ENCODE measurements at places on chromosomes 13 and 19.
A peak's percentile ranks its signal among the peaks of the same experiment; 100 is the strongest.

DNA sequence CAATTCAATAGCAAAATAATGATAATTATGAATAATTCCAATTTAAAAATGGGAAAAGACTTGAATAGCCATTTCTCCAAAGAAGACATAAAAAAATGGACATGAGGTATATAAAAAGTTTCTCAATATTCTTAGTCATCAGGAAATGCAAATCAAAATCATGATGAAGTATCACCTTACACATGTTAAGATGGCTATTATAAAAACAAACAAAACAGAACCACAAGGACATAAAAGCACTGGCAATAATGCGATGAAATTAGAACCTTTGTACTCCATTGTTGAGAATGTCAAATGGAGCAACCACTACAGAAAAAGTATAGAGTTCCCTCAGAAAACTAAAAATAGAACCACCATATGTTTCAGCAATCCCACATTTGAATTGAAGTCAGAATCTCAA, 1186.1 kb downstream of the SLITRK5 start:
- no peak for DNase-seq

GRCh38 chr13:100442095-100442832, 146.3 kb downstream of the GGACT start:
- DNase-seq, result no peak

- no peak for DNase-seq
Observed at GRCh38 chr19:15439078-15439799, 10.5 kb downstream of the WIZ start.

DNA sequence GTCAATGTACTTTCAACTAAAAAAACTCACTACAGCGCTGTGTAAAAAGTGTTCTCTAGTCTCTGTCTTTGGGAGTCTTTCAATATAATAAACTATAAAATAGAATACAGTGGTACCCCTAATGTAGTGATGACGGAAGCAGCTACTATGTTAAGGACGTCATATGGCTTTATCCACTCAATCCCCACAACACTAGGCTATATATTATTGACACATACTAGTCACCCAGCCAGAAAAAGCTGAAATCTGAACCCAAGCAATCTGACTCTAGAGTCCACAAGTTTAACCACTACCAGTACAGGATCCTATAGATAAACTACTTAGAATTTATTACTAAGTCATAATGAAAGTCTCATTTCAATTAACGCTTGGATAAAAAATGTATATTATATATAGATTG, 48.3 kb downstream of the ELF1 start:
- no peak for DNase-seq

GRCh38 chr19:35786299-35787160, 11.2 kb downstream of the ARHGAP33 start:
- no peak for DNase-seq

GRCh38 chr13:20923272-20923671, 20.7 kb upstream of the XPO4 start:
- DNase-seq, result no peak

DNA sequence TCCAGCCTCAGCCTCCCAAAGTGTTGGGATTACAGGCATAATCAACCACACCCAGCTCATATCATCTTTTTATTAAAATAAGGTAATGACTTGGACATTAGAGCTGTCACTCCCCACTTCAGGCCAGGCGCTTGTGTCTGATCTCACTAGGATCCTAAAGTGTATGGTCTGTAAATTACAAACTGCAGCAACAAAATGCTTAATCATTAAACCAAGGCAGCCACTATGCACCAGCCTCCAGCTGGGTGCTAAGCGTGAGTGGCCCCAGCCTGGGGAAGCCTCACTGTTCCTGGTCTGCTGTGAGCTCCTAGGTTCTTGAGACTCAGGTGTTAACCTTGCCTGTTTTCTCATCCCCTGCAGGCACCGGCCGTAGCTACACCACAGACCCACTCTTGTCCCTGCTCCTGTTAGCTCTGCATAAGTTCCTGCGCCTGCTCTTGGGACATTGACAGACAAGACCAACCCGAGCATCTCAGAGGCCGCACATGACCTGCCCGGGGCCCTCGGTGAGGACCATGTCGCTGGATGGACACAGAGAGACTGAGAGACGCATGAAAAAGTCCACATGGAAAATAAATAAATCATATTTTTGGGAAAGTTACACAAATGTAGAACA, 37.8 kb downstream of the VSTM2B start:
- no peak for DNase-seq

- DNase-seq, result peak; percentile 78
Observed at GRCh38 chr19:51552996-51553725, 17.9 kb upstream of the ZNF175 start.

DNA sequence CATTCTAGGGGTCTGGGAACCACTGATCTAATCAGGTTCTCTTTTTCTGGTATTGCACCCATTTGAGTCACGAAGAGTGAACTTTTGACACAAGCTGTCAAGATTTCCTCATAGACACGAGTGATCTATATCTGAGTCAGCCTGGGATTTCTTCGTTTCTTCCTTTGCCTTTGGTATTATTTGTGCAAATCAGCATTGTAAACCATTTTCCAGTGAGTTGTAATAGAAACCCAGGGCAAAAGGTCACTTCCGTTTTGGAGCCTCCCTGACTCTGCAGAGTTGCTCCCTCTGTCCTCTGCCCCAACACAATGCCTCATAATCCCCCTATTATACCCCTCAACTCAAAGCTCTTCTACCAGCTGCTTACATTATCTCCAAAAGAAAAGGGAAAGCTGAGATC, 615.1 kb downstream of the EFNB2 start:
- no peak for DNase-seq

DNA sequence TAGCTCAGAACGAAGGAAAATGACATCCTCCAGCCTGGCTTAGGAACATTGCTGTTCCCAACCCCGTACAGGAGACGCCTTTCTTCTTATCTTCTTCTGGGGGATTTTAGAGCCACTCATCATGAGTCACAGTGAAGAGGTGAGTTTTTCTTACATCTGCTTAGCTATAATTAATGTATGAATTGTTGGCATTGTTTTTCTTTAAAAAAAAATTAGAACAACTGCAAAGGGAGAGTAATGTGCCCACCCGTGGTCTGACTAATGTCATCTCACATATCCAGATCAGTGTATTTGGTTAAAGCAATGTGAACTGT, 310.6 kb upstream of the TSHZ3 start:
- DNase-seq, result no peak

DNA sequence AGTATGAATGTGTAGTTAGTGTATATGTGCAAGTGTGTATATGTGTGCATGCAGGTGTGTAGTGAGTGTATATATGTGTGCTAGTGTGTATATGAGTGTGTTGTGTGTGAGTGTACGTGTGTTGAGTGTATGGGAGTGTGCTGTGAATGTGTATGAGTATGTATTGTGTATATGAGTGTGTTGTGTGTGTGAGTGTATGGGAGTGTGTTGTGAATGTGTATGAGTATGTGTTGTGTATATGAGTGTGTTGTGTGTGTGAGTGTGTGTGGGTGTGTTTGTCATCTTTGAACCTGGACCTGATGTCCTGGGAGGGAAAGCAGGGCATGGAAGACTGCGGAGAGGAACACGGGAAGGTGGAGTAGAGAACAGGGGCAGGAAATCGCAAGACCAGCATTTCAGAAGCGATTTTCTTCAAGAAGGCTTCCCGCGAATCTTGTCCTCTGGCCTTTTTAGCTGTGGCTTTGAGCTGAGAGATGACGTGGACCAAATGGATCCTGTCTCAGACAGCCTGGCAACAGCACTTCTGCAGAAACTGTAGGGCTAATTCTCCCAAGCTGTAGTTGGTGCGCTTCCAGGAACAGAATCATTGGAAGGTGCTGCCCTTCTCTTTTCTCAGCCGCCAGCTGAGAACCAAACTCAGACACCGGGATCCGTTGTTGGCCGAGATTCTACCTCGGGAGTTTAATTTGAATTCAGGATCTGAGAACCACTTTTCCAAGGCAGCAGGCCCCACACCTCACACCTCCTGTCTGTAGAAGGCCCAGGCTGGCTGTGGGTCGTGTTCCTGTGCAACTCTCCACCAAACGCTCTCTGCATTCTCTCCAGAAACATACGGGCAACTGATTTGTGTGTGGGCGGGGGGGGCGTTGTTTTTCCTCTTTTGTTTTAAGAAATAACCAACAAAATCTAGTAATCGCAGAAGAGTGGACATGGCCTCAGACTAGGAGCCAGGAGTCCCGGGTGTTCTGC, 94.7 kb upstream of the RAP2A start:
- DNase-seq, result peak; percentile 67

- DNase-seq, result no peak
Observed at GRCh38 chr19:39180749-39181148, 16.0 kb upstream of the NCCRP1 start.

- DNase-seq, result no peak
Observed at GRCh38 chr13:49330546-49330864, 82.8 kb downstream of the CDADC1 start.

GRCh38 chr13:113083402-113084061, 22.1 kb upstream of the F7 start:
- no peak for DNase-seq

- no peak for DNase-seq
Observed at GRCh38 chr19:12783291-12783848, 7.9 kb upstream of the JUNB start.

- no peak for DNase-seq
Observed at GRCh38 chr13:105343134-105343806, 1192.2 kb downstream of the EFNB2 start.

DNA sequence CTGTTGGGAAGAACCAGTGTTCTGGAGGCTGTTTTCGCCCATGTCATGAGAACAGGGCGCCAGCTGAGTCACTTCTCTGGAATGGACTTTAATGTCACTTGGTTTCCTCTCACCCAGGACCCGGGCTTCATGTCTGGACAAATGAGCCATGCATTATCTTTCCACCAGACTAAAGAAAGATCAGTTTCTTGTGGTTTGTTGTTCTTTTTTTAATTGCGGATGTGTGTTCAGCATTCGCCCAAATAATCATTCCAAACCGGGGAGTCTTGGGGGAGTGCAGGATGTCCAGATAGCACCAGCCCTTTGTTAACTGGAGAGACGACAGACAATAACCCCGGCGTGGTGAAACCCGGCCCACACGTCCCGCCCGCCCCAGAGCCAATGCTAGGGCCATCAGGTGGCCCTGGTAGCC, 102.5 kb downstream of the COL4A2 start:
- no peak for DNase-seq

DNA sequence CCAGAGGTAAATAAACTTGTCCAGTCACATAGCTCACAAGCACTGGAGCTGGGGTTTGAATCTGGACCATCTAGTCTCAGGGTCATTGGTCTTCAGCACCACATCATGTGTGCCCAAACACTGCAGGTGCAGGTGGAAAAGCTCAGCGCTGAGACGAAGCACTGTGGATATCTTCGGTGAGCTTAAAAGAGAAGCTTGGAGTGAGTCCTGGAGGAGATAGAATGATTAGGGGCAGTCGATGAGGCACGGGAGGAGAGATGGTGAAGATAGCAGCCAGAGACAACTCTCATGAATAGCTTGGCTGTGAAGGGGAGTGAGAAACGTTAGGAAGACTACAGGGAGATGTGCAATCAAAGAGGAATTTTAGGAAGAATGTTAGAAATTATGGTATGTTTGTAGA, 389.3 kb downstream of the FGF9 start:
- no peak for DNase-seq

DNA sequence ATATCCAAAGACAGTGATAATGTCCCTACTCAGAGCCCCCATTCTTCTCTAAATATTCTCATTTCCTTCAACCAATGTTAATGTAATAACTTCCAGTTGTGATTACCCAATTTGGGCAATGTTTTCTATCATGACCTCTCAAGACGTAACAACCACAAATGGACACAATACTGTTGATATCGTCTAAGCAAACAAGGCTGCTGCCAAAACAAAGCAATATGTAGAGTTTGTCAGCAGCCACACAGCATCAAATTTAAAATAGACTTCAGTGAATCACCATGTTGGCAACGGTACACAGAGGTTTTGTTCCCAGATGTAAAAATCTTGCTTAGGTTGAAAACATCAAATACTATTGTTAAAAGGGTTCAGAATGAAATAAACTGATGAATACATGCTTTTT, 205.1 kb downstream of the DACH1 start:
- no peak for DNase-seq

DNA sequence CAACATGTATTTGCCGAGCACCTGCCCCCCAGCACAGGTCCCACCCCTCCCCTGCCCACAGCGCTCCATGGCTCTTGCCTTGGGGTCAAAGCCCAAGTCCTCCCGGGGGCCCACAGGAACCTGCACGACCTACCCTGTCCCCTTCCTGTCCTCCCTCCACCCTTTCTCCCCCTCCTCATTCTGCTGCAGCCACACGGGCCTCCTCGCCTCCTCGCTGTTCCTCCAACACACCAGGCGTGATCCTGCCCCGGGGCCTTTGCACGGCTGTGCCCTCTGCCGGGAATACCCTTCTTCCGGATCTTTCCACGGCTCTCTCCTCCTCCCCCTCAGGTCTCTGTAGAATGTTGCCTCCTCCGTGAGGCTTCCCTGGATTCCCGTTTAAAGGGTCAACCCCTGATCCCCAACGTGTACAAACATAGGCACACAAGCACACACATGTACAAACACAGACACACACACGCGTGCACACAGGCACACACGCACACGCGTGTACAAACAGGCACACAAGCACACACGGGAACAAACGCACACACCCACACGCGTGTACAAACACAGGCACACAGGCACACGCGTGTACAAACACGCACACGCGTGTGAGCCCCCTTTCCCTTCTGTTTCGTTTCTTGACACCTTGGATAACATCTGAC, 2.8 kb downstream of the MADCAM1 start:
- DNase-seq, result no peak

GRCh38 chr13:43388282-43389034, 365.1 kb downstream of the DNAJC15 start:
- DNase-seq, result peak; percentile 26

DNA sequence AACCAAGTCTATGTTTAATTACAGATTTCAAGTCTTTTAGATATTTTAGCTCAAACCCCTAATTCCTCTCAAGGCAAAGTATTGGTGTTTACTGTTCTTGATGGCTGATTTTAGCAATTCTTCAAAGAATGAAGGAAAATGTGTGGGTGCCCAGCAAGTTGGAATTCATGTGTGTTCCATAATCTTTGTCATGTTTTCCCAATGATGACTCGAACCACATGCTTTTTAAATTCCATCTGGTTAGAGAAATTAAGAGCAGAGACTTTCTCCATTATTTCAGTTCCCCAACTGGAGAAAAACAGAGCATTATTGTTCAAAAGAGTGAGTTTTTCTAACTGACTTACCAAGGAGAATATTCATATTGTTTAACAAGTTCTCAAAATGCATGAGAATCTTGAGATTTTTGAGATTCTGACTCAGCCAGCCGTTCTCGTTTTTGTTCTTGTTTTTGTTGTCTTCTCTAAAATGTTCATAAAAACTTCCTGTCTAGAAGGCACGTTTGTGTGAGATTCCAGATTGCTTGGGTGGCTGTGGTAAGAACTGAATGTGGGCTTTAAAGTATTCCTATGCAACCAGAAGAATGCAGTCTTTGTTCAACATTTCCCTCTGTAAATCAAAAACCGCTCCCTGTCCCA, 404.7 kb downstream of the IRS2 start:
- DNase-seq, result no peak

DNA sequence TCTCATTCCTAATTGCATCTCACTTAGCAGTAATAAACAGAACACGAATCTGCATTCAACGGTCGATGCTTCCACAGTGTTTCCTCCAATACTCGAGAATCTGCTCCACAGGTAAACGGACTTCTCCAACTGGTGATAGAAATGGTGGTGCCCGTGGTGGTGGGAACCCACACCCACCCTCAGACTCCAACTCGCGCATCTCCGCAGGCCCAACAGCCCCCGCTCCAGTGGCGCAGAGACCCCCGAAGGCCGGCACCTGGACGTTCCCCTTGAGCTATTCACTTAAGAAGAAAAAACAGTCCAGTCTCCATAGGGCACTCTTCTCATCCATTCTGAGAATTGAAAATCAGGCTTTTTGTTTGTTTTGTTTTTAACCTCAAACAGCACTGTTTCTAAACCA, 13.8 kb upstream of the RASA3 start:
- DNase-seq, result no peak

All from mucosa of gallbladder (tissue), 1 donor.